Psoas muscle (tissue), 8 donors: ENCODE measurements at places on chromosomes 6 and 20. TPM values are rescaled to one million over a fixed set of nuclear protein-coding genes. Genes with fewer than 3 reads are reported as not detected.

Gene BANF2
- not detected for polyA plus RNA-seq

Gene MED23
- polyA plus RNA-seq: 4.3 TPM

Gene PGM3
- 6.5 TPM for polyA plus RNA-seq

Gene CABLES2
- polyA plus RNA-seq: 4.3 TPM

Gene ETV7
- 0.06 TPM for polyA plus RNA-seq
